ENCODE measurements at places on chromosomes 1 and 21.

DNA sequence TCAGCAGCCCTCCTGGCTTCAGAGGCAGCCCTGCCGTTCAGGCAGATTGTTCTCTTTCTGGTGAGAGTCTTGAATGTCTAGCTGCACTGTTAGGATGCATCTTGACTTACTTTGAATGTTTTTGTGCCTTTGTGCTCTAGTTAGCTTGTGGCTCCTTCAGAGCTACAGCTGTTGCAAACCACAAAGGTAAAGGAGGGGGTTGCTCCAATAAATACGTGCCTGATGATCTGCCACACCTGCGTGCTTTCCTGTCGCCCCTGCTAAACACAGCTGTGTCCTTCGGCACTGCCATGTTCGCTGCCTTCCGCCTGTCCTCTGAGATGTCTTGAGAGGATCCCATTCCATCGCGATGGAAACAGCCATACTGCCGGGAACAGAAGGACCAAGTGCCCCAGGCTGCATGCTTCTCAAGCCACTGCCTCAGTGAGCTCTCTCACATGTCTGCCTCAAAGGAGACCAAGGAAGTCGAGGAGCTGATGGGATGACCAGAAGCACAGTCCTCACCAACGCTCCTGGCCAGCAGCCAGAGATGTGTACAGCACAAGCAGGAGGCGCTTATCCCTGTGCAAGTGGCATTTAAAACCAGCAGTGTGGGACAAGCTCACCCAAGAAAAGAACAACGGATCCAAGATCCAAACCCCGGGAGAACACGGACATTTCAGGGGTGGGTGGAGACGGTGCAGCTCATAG is 12.0 kb upstream of the SMIM12 start:
- peak; percentile 6 for DNase-seq

DNA sequence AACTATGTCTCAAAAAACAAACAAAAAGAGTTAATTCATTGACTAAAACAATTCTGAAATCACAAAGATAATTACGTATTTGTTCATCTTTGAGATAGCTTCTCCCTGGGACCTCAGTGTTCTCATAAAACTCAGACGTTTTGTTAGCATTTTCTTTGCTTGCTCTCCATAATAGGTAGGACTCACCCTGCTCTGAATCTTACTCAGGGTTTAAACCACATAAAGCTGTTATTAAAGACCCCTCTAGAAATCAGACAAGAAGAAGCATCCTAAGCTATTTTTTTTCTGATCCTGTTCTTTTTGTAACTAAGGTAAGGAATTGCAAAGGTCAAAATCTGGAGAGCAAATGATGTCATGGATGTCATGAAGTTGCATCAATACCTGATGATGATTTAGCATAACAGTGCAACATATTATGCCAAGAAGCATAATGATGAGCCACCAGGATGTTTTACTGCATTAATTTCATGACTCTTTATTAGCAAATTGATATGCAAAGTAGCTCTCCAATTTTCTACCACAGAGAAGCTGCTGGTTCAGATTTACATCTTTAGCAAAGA is 2.4 kb downstream of the FBXO42 start:
- DNase-seq: no peak

DNA sequence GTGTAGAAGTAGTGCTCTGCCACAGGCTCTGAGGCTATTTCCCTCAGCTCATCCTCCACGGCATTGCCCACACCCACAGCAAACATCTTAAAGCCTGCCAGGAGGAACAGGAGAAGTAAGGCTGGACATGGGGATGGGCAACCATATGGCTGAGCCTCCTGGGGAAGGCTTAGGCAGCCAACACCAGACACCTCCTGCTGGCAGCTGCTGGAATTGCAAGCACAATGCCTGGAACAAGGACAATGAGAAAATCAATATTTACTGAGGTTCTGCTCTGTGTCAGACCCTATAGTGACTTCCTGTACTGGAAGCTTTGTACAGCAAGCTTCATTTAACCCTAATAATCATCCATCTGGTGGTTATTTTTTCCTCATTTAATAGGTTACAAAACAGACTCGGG is 8.2 kb downstream of the MATN1 start:
- no peak for DNase-seq

DNA sequence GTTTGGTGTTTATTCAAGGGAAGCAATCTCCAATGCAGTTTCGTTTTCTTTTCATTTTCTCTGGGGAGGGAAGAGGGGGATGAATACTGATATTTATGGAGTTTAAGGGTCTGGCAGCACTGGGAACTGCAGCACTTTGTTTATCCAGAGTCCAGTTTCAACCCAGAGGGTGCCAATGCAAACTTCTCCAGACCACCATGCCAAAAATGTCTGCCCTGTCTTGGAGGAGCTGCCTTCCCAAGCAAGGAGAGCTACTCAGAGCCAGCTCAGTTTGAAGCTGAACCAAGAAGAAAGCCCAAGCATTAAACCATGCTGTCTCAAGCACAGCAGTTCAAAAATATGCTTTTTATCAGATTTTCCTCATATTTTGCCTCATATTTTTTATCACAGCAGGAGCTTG is 589.7 kb downstream of the LMO4 start:
- DNase-seq: no peak

- no peak for DNase-seq
Measured at GRCh38 chr1:205407970-205408369, 13.9 kb downstream of the LEMD1 start.

DNA sequence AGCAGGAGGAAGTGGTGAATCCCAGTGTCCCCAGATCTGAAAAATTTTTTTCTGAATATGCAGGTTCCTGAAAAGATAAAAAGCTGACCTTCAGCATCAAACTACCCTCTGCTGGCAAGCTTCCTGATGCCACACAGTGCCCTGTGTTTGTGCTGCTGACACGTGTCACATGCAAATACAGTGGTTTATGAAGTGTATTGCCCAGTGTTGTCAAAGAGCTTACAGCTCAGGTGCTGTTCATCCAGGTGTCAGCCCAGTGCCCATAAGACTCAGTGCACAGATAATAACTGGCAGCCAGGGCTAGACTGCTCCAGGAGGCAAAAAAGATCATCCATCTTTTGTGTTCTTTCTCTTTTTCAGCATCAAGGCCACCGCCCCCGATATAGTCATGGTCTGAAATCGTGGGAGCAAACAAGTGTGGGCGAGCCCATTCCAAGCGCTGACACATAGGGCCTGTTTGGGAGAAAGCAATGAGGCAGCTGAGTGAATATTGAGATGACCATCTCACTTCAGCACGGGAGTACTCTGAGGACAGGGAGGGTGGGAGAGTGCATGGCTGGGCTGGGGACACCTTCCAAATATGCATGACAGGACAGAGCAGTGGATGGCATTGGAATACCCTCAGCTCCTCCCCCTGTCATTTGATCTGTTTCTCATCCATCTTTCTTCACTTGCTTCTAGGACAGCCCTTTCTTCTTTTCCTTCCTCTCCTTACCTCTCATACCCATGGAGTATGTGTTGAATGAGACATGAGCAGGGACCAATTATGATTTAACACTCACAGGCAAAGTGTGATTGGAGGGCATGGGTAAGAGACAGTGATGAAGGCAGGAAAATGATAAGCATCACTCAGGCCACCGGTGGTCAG is 6.4 kb upstream of the KCNK1 start:
- no peak for DNase-seq

DNA sequence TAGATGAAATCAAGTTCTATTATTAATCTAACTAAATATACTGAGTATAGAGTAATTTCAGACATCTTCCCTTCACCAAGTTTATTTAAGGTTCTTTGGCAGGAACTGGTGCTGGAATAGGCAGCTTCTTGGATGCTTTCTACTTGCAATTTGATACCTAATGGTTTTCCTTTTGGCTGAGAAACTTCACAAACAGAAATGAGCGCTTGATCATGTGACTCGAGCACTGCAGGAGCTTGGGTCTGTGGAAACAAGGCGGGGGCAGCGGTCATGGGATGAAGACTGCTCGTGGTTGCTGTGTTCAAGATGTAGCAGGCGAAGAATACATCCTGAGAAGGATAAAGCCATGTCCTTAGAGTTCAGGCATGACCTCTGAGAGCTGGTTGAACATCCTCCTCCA is 136.8 kb downstream of the PTPRC start:
- DNase-seq: no peak

GRCh38 chr21:21084179-21084578 is 86.0 kb downstream of the NCAM2 start:
- DNase-seq: no peak

- DNase-seq: no peak
Measured at GRCh38 chr1:197306381-197307062, 38.5 kb downstream of the CRB1 start.

Data from stimulated activated naive CD4-positive, alpha-beta T cell (primary cell).